ENCODE measurements at places on chromosomes 11 and 22.

DNA sequence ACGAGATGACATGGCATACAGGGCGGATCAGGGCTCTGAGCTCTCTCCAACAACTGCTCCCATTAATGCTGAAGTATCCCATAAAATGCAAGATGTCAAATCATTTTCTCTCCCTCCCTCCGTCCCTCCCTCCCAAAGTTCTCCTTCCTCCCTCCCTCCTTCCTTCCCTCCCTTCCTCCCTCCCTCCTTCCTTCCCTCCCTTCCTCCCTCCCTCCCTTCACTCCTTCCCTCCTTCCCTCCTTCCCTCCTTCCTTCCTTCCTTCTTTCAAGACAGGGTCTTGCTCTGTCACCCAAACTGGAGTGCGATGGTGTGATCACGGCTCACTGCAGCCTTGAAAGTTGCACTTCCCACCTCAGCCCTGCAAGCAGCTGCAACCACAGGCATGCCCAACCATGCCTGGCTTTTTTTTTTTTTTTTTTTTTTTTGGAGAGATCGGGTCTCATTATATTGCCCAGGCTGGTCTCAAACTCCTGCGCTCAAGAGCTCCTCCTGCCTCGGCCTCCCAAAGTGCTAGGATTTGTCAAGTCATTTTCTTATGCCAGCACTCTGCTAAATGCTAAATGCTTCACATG, 38.2 kb downstream of the TXN2 start:
- DNase-seq, result no peak

DNA sequence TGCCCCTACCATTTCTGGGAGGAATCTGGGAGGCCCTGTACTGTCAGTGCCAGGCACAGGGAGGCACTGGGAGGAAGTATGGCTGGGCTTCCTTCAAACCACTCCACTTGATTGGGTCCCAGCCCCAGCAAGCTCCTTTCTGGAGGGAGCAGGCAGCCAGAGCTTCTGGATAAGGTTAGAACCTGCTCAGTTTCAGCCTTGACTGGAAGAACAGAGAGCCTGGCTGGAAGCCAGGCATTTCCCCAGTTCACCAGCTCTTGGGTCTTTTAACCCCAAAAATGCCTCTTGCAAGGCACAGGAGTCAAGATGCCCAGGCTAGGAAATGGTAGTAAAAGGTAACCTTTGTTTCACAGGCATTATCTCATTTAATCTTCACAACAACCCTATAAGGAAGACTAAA, 9.0 kb upstream of the KCTD14 start:
- no peak for DNase-seq

- DNase-seq, result no peak
Observed at GRCh38 chr11:30344085-30344484, 21.2 kb downstream of the ARL14EP start.

DNA sequence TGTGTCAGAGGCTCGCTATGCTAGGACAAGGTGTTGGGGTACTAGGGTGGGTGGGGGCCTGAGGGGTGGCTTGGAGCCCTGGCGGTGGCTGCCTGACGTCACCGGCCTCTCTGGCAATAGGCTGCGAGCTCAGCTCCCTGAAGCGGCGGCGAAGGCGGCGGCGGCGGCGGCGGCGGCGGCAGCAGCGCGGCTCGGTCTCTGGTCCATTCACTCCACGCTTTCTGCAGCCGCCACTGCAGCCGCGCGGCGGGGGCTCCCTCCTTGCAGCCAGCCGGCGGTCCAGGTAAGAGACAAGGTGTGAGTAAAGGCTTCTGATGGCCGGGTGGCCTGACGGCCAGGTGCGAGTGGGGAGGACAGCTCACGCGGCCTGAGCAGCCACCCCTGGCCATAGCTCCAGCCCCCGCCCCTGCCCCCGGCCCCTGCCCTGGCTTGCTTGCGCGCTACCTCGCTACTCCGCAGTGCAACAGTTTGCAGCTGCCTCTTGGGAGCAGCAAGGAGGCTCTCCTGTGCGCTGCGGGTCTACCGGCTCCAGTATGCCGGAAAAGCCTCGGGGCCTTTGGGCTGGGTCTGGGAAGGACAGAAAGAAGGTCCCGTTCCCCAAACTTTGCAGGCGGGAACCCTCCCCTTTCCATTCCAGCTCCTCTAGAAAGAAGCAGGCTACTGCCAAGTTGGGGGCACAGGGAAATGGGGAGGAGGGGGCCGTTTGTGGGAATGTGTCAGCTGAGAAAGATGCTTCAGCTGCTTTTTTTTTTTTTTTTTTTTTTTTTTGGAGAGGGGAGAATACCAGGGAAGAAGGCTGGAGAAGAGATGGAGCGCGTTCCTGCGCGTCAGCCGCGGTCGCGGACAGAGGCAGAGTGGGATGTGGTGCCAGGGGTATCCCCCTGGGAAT, at the start of gene C11orf87:
C11orf87 (plus strand) TSS at position 210 of the 889 bp plus-strand sequence. CDS start 1,444 bp downstream, outside the sequence.
- no peak for DNase-seq

GRCh38 chr11:110121204-110121603, 28.0 kb downstream of the ZC3H12C start:
- DNase-seq, result no peak

GRCh38 chr22:40330615-40331014, 15.7 kb upstream of the ADSL start:
- no peak for DNase-seq

DNA sequence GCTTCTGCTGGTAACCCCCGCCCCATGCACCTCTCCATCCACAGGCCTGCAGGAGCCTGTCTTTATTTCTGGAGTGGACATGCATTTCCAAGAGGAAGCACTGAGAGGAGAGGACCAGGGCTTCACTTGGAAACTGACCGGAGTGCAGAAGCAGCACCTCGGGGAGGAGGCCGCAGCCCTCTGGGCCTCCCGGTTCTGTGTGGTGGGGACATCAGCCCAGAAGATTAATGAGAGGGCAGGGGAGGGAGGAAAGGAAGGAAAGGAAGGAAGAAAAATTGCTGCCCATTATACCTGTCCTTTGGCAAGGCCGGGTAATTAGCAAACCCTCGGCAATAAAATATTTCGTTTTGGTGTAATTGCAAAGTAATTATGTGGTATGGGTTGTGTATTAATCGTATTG, 97.0 kb downstream of the TP53I11 start:
- DNase-seq, result no peak

DNA sequence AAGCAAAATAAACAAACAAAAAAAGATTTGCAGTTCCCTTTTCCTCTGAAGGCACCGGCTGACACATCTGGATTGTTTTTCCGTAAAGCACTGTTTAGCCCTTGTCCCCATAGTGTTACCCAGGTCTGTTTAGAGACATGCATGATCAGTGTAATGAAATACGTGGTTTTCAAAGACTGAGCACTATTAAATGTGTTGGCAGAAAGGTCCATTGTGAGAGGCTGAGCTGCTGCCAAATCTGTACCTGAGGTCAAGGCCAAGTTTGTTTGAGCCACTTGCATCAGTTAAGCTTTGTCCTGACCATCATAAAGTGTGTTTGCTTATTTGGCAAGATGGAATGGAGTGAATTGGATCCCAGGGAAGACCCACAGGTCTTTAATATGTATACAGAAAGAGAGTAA, 26.3 kb downstream of the CTR9 start:
- no peak for DNase-seq
